ENCODE measurements at places on chromosomes 11 and 22.

GRCh38 chr11:65860278-65861164 lies at the start of gene MUS81:
TSS of gene MUS81 (plus strand) at chr11:65860433. CDS start at chr11:65860754, 321 bp downstream.
- peak; percentile 97 for DNase-seq

DNA sequence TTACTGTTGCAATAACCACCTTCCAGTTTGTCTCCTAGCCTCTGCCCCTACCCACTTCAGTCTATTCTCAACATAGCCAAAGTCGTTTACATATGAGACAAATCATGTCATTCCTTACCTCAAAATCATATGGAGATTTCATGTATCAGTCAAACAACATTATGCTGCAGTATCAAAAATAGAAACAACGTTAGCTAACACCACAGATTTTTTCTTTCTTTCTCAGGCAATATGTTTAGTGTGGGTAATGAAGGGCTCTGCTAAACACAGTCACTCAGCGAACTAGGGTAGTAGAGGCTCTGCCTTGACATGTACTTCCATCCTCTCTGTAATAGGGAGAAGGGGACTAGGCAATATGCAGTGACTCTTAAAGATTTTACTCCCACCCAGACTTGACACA lies 141.3 kb upstream of the DDI1 start:
- no peak for DNase-seq

DNA sequence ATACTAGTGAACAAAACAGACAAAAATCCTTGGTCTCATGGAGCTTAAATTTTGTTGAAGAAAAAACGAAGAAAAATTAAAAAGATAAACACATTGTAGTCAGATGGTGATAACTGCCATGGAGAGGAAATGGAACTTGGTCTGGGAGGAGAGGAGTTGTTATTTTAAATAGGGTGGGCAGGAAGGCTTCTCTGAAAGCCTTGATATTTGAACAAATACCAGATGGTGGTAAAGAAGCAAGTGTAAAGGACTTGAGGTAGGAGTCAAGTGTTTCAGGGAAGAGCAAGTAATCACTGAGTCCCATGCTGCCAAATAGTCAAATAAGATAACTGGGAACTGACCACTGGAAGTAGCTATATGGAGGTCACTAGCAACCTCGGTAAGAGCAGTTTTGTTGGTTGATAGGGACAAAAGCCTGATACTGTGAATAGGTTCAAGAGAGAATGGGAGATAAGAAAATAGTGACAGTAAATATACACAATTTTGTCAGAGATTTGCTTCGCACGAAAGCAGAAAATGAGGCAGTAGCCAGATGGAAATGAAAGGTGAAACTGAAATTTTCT lies 55.1 kb downstream of the SESN3 start:
- DNase-seq = no peak

DNA sequence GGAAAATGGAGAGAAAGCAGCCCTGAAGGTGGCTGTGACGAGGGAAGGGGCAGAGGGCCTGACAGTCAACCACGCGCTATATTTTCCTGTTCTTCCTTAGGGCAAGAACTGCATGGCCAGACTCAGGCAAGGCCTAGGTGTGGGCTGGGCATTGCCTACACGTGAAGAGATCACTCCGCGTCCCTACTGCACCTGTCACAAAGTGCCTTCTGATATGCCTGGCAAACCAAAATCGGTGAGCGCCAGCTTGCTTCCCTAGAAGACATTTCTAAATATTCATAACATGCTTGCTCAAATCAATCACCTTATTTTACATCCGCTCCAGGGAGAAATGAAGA lies 6.3 kb downstream of the TMEM121B start:
- no peak for DNase-seq

DNA sequence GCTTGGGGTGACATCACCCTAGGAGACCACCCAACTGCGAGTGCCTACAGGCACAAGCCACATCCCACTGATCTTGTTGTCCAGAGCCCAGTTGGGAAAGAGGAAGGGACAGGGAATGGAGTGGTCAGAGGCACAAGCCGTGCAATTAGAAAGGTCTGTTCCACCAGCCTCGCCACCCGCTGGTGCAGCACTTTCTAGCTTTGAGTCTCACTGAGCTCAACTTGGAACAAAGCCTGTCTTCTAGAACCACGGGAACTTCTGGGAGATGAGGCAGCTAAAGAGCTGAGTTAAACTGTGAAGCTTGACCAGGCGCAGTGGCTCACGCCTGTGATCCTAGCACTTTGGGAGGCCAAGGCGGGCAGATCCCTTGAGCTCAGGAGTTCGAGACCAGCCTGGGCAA lies 29.3 kb downstream of the TPBGL start:
- no peak for DNase-seq

DNA sequence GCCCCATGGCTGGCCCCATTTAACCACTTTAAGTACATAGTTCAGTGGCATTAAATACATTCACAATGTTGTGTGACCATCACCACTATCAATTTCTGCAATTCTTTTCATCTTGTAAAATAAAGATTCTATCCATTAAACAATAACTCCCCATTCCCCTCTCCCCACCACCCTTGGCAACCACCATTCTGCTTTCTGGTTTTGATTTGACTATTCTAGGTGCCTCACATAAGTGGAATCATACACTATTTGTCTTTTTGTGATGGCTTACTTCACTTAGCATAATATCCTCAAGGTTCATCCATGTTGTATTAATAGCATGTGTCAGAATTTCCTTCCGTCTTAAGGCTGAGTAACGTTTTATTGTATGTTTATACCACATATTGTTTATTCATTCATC lies 7.0 kb downstream of the MYO7A start:
- DNase-seq = no peak

- no peak for DNase-seq
Measured at GRCh38 chr11:13679768-13680167, 11.3 kb downstream of the FAR1 start.

GRCh38 chr22:34950489-34950888 lies 115.5 kb upstream of the ISX start:
- DNase-seq = no peak

- no peak for DNase-seq
Measured at GRCh38 chr11:34926831-34927132, 10.4 kb downstream of the PDHX start.

All from stimulated activated naive CD8-positive, alpha-beta T cell treated with anti-CD3 and anti-CD28 coated beads, Interleukin-15, Interleukin-2, amounts not matched to agents 100 U/mL and 50 U/mL, for 24 hours (primary cell).